ENCODE measurements at places on chromosomes 12 and 14.

GRCh38 chr12:42019746-42020145 lies 124.9 kb downstream of the GXYLT1 start:
- no peak for DNase-seq

DNA sequence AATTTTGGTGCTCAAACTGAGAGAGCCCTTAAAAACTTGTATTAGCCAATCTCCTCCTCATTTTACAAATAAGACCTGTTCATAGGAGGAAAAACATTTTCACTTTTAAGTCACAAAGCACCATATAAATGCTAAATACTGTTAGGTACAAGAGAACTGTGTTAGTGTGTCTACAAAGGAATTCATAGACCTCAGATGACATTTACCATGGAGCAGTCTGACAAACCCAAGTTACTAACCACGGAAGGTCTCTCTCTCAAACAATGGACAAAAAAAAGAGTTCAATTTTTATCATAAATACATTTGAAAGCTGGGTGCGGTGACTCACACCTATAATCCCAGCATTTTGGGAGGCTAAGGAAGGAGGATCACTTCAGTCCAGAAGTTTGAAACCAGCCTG lies 10.0 kb downstream of the SBNO1 start:
- no peak for DNase-seq

DNA sequence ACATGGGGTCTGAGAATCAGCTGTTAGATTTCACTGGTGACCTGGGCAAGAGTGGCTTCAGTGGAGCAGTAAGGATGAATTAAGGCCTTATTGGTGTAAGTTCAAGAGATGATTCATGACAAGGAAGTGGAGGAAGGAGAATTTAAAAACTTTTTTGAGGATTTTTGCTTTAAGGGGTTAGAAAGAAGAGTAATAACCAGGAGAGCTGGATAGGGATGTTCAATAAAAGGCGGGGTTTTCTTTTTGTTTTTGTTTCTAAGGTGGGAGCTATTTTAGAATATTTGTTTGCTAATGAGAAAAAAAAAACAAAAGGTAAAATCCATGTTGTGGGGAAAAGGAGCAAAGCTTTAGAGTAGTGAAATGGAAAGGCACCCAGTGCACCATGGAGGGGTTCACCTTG lies 15.2 kb upstream of the TUBA1B start:
- DNase-seq, result no peak

GRCh38 chr12:32309811-32310736 lies 89.3 kb upstream of the FGD4 start:
- DNase-seq, result no peak

- no peak for DNase-seq
Observed at GRCh38 chr14:46018846-46019420, 632.6 kb downstream of the RPL10L start.

GRCh38 chr14:91337699-91338335 lies 79.8 kb downstream of the CCDC88C start:
- DNase-seq, result no peak

DNA sequence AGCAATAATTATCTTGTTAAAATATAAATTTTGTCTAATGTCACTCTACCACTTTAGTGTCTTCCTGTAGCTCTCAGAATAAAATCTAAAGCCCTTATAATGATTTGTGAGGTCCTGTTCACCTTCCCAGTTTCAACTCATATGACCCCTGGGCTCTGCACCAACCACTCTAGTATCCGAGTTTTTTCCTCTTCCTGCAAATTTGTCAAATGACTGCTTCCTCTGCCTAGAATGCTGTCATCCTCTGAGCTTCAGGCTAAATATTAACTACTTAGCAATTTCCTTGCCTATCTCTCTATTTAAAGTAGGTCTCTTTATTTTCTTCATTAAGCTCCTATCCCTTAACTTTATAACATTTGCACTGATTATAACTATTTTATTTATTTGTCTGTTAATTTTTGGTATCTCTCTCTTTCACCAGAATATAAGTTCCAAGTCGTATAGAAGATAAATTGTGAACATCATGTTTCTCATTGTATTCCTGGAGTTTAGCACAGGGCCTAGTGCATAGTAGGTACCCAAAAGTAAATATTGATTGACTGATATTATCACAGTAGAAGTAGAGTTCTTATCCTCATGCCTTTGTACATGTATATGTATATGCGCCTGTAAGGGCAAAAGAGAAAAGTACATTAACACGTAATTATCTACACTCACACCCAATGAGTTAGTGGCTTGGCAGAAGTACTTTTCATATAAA lies 196.0 kb downstream of the BCAT1 start:
- no peak for DNase-seq

GRCh38 chr12:87807086-87807485 lies 222.1 kb downstream of the C12orf50 start:
- no peak for DNase-seq

DNA sequence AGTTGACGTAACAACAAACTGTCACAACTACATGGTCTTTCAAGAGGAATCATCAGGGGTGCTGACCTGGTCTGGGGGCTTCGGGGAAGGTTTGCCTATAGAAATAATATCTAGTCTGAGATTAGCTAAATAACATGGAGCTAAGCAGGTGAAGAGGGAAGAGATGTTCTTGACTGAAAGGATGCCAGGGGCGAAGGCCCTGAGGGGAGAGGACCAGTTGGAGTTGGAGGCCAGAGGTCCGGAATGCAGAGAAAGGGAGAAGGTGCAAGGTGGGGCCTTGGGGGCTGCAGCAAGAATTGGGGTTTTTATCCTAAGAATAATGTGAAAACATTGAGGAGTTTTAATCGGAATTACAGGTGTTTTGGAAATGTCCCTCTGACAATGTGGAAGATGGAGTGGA lies 68.5 kb upstream of the RIC8B start:
- no peak for DNase-seq

GRCh38 chr12:83003026-83003425 lies 316.3 kb downstream of the TMTC2 start:
- DNase-seq, result no peak

DNA sequence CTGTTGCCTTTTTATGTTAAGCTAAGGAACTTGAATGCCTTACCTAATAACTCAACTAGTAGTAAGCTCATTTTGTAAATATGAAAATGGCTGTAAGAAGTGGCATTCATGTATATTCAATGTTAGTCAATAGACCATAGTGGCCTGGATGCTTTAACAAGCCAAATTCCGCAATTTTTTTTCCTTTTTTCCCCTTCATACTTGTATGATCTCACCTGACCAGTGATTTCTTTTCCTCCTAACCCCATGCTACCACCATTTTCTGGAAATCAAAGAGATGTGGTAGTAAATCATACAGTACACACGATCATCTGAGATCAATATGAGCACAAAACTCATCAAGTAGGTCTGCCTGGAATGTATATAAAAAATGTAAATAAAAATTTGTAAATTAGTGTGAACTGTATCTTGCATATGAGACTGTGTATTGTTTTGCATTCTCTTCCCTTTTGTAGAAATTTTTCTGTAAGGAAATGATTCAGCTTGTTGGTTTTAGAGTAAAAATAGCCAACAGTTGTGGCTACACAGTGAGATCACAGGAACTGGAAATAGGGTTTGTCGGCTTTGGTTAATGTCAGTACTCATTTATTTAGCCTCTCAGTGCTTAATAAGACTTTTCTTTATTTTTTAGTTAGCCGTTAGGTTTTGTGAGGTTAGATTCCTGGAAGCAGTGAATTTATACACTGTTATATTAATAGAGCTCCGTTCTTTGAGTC lies 62.5 kb downstream of the ETNK1 start:
- DNase-seq, result peak; percentile 66

GRCh38 chr12:54140588-54141388 lies 48.0 kb downstream of the SMUG1 start:
- no peak for DNase-seq

- no peak for DNase-seq
Observed at GRCh38 chr12:53980802-53981496, 4.0 kb upstream of the HOXC10 start.

GRCh38 chr12:93292731-93293566 lies 84.8 kb upstream of the NUDT4 start:
- no peak for DNase-seq

DNA sequence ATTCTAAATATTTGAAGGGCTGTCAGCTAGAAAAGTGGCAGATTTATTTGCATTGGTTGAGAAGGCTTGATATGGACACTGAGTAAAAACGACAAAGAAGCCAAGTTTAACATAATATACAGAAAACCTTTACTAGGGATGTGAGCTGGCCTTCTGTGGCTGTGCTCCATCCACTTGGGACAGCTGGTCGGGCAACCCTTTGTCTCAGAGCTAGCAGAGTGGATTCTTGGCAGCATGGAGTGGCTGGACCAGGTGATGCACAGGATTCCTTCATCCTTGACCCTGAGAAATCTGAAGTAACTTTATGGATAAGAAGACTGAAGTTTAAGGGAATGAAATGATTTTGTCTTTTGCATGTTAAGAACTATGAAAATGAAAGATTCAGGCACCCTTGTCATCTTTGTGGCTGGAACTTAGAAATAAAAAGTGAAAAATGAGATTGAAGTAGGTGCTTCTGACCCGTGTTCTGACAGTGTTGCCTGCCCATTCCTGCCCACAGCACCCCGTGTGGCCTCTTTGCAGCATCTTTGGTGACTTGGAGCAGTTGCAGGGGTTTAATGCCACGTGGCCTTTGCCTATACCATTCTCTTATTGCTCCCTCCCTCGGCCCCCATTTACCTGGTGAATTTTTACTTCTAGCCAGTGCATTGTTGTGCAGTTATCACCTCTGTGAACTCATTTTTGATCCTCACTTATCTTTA lies 32.6 kb downstream of the PELI2 start:
- peak; percentile 33 for DNase-seq

DNA sequence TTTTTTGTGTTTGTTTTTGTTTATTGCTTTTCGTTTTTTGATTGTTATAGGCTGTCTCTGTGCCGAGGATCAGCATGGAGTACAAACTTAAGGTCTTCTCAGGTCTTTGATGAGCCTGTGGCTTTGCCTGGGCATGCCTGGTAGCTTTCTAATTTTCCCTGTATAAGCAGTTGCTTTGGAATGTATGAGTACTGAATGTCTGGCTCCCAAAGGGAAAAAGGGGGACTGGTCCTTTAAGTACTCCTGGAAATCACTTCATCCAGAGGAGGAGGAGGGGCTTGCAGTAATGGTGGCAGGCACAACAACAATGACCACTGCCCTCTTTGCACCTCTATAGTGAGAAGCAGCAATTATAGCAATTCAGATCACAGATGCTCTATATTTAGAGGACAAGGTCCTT lies 67.6 kb upstream of the TTC7B start:
- DNase-seq, result no peak

DNA sequence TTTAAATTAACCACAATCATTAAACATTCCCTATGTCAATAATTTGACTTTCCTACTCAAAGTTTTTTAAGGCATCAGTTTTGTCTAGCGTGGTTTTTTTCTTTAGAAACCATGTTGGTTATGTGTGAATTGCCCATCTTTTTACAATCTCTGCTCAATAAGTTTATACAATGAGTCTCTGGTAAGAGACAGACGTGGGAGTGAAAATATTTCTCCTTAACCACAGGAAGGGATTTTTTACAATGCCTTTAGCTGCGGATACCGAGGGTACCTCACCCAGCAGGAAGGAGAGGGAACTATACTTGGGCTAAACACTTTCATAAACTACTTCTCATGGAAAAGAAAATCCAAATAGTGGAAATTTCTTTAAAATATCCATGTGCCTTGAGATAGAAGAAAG lies 191.4 kb upstream of the BCL2L14 start:
- no peak for DNase-seq

- no peak for DNase-seq
Observed at GRCh38 chr12:92753976-92754885, 51.4 kb downstream of the PLEKHG7 start.

DNA sequence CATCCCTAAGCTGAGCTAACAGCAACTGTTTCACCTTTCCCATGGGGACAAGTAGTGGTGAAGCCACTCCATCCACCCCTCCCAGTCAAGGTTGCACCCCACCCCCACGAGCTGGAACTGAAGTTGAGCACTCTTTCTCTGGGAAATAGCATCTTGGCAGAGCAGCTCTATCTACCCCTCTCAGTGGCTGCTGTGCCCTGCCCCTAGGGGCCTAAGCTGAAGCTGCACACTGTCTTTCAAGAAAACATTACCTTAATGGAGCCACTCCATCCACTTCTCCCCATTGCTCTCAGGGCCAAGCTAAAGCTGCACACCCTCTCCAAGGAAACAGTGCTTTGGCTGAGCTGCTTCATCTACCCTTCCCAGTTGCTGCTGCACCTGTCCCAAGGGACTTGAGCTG lies 170.6 kb upstream of the CCDC196 start:
- no peak for DNase-seq

DNA sequence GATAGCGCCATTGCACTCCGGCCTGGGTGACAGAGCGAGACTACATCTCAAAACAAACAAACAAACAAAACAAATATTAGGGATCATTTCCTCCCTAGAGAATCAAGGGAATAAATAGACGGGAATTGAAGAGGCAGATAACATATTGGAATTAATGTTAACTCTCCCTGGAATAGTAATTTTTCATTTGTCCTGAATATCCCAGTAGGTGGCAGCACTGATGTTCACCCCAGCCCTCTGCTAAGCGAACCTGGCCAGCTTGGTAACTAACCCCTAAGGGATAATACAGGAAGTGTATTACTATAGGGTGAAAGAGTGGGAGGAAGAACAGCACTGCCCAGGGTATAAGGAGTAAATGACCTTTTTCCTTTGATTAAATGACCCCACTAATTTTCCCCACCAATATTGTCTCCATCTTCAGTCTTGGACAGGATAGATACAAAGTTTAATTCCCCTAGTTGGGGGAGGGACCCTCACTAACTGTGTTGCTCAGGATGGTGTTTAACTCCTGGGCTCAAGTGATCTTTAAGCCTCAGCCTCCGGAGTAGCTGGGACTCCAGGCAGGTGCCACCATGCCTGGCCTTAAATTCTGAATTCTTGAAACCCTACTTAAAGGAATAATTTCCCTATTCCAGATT lies 40.5 kb downstream of the SLC2A14 start:
- DNase-seq, result peak; percentile 46

DNA sequence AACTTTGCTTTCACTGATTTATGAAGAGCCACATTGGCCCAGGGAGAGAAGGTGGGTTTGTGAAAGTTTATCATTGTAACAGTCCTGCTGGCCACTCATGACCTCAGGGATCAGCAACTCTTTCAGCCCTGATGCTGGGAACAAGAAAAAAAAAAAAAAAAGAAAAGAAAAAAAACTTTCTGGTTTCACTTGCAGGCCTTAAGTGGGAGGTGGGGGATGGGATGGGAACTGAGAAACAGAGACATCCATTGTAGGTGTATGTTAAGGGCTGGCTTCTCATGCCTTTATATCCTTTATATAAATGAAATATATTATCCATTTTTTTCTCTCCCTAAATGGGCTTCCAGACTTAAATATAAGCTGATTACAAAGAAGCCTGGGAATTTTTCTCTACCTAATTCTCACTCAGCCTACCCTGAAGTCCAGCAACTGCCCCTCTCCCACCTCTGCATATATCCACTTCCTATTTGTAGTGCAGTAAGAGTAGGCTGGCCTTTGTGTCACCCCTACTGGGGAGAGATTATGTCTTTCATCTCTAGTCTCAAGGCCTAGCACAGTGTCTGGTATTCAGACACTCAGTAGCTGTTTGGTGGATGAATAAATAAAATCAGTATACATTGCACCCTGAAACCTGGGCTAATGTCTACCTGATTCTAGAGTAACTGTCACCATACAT lies 187.1 kb downstream of the KICS2 start:
- no peak for DNase-seq
